ENCODE measurements at places on chromosomes 2 and 18.

GRCh38 chr2:183037553-183038340 is 510 bp downstream of the NCKAP1 start:
- DNase-seq: peak; percentile 39

GRCh38 chr18:72261590-72261989 is 282.6 kb downstream of the CBLN2 start:
- DNase-seq: no peak

GRCh38 chr2:5365871-5366461 is 326.2 kb upstream of the SOX11 start:
- peak; percentile 73 for DNase-seq

DNA sequence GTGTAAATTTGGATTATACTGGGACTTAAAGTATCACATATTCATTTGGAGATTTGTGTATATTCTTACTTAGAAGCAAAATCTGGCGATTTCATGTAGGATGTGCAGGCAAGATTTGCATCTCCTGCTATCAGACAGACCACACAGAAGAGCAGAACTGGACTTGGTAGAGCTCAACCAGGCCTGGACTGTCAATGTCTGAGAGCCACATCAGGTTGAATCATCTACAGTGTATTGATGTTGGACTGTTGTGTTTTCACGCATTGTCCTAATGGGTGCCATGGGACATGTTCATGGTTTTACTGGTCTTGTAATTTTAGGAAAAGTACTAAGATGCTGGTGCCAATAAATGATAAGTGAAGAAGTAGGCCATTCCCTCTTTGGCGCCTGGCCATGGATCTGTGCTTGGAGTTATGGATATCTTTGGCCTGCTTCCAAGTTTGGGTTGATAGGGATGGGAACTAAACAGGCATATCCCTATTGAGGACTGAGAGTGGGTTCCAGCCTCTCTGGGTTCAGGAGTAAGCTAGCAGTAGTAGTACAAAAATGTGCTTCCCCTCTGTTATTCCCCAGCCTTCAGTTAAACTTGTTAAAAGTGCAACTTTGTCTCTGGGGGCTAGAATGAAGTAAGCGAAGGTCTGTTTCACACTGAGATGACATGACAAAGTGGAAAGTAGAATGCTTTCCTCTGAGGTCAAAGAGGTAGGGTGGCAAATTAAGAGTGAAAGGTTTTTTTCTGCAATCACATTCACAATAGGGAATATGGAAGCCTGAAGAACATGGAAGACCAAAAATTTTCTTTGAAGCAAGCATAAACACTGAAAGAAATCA is 49.2 kb upstream of the NEMP2 start:
- DNase-seq: no peak

- DNase-seq: peak; percentile 19
Observed at GRCh38 chr2:24515831-24516230, 24.8 kb downstream of the NCOA1 start.
